Fibroblast of lung (primary cell): ENCODE measurements at places on chromosomes 1 and 21. TPM values are rescaled to one million over a fixed set of nuclear protein-coding genes. Genes with fewer than 3 reads are reported as not detected.

The CYP4X1 gene
- total RNA-seq, result not detected in 2 replicates

The HCRTR1 gene
- not detected in 2 replicates for total RNA-seq

The CYP2J2 gene
- under 0.01 and 0.17 TPM in 2 replicates for total RNA-seq

The KRTAP13-4 gene
- total RNA-seq, result not detected in 2 replicates

The FCER1A gene
- total RNA-seq, result not detected in 2 replicates

The C1orf21 gene
- total RNA-seq, result 42.4 and 53.0 TPM in 2 replicates

The DHRS3 gene
- 36.8 and 68.1 TPM in 2 replicates for total RNA-seq

The STPG1 gene
- total RNA-seq, result 3.3 and 7.9 TPM in 2 replicates

The LAX1 gene
- not detected in 2 replicates for total RNA-seq

The UBE2U gene
- total RNA-seq, result not detected in 2 replicates

The AVPR1B gene
- not detected in 2 replicates for total RNA-seq

The SIK1 gene
- total RNA-seq, result 0.17 and 0.26 TPM in 2 replicates

The YY1AP1 gene
- 53.9 and 70.8 TPM in 2 replicates for total RNA-seq

The TEKT2 gene
- 0.26 and 0.50 TPM in 2 replicates for total RNA-seq

The GPR153 gene
- total RNA-seq, result 8.9 and 13.4 TPM in 2 replicates
